ENCODE measurements at places on chromosomes 11 and 22.
A peak's percentile ranks its signal among the peaks of the same experiment; 100 is the strongest.

- peak; percentile 40 for DNase-seq
These were observed 7.5 kb downstream of the NARS2 start for GRCh38 chr11:78567209-78567608.

- DNase-seq = no peak
These were observed 104.0 kb downstream of the ARHGAP42 start for GRCh38 chr11:100791103-100791502.

- DNase-seq = no peak
These were observed 20.5 kb upstream of the SCGB1A1 start for GRCh38 chr11:62398011-62398994.

DNA sequence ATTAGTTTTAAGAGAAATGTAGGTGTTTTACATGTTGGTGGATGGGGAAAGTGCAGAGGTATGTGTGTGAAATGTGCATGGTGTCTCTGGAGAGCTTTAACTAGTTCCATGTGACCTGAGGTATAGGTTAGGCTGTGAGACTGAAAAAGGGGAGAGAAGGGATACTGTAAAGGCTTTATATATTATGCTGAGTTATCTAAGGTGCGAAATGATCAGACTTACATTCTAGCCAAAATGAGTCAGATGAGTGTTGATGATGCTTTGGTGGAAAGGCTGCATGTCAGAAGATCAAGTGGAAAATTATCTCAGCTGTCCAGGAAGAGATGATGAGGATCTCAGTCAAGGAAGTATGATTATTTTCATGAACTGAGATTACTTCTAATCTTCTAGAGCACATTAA, 15.8 kb downstream of the ACAT1 start:
- no peak for DNase-seq

- DNase-seq = no peak
These were observed 197.6 kb upstream of the SYN3 start for GRCh38 chr22:33255791-33256190.

- DNase-seq = no peak
These were observed 159.3 kb downstream of the CASP12 start for GRCh38 chr11:104738918-104739317.

DNA sequence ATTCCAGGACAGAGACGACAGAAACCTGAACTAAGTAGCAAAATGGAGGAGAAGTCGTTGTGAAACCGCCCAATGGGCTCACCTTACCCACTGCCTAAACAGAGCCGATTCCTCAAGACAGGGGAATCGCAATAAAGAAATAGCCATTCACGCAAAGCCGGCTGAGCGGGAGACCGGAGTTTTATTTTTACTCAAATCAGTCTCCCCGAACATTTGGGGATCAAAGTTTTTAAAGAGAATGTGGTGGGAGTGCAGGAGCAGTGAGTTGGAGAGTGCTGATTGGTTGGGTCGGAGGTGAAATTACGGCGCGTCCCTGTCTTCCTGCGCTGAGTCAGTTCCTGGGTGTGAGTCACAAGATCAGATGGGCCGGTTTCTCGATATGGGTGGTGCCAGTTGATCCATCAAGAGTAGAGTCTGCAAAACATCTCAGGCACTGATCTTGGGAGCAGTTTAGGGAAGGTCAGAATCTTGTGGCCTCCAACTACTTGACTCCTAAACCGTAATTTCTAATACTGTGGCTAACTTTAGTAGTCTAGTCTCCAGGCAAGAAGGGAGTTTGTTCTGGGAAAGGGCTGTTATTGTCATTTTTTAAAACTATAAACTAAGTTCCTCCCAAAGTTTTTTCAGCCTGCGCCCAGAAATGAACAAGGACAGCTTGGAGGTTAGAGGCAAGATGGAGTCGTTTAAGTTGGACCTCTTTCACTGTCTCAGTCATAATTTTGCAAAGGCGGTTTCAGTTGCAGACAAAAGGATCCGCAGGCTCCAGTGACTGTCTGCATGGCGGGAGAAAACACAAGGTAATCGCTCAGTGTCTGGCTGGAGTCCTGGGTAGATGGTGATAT, 34.1 kb downstream of the OR4D9 start:
- DNase-seq = no peak

DNA sequence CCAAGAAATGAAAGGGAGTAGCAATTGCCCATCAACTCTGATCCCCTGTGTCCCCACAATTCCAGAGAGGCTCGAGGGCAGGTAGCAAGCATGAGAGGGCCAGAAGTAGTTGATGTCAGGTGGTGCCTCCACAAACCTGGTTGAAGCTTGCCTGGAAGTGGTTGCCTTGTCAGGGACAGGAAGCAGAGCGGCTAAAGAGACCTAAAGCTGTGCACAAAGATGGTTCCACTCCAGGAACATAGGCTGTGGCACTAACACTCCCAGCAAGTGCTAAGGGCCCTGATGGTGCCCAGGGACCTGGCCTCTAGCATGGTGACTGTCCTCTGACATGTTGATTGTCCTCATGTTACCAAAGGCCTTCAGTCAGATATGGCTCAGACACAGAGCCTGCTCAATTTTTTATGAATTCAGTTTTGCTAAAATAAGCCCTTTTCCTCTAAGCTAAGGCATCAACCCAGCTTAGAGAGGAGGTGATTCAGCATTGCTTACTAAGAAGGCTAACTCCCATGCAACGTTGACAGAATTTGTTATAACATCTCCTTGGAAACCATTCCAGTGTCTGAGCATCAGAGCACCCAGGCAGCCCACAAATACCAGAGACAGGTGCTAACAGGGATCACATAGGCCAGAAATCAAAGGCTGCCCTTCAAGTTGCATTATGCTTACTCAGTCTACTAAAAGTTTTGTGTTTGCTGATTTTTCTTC, 196.3 kb upstream of the ARHGAP20 start:
- peak; percentile 46 for DNase-seq

DNA sequence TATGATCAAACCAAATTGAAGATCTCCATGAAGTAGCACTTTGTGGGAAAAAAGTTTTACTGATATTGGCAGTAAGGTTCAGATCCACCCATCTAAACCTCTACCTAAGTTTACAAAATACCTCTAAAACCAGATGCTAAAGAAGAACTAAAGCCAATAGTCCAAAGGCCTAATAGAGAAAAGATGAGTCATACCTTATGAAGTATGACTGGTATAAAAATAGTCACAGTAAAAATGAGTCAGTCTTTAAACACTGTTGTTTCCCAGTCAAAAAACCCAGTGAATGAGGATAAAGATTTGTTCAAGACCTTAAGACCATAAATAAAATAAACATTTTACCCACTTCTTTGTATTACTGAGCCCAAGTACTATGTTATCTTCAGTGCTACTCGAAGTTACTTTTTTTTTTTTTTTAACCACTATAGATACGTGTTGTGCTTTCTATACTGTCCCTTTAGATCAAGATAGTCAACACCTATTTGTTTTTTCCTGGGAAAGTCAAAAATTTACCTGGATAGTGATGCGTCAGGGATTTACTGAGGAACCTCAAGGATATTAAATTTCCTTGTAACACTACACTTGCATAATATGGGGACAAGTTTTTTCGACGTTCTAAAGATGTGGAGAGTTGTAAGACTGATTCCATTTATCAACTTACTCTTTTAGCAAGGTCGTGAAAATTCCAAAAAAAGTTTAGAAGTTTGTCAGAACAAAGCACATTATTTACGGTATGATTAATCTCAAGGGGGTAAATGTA, 87.3 kb downstream of the CCDC73 start:
- DNase-seq = peak; percentile 15

DNA sequence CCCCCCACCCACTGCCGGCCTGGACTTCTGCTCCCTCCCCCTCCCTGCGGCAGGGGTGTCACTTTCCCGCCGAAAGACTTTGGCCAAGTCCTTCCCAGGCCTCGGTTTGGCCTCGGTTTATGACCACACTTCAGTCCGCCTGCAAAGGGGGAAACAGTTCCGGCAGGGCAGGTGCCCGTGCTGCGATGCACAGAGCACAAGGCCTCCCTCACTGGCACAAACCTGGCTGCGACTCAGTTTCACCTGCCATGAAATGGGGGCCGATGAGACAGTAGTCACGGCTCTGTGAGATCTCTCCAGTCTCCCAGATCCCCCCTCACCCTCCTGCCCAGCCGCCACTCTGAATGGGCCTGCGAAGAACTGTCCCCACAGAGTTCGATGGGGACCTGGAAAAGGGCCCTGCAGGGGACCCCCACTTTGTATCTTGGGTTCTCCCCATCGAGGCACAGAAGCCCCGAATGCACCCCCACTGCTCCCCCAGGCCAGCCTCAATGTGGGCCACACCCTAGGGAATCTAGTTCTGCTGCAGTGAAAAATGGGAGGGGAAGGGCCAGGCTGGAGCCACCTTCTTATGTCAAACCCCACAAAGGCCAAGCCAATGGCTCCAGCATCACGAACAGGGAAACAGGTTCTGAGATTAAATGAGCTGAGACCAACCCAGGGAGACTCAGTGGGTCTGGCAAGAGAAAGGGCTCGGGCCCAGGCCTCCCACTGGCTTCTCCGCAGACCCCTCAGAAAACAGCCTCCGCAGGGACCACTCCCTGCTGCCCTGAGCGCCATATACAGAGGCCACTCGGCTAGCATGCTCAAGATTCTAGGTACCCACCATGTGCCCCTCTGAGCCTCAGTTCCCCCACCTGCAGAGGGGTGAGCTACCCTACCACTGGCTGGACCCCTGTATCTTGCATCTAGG, 29.0 kb downstream of the ARVCF start:
- DNase-seq = no peak

DNA sequence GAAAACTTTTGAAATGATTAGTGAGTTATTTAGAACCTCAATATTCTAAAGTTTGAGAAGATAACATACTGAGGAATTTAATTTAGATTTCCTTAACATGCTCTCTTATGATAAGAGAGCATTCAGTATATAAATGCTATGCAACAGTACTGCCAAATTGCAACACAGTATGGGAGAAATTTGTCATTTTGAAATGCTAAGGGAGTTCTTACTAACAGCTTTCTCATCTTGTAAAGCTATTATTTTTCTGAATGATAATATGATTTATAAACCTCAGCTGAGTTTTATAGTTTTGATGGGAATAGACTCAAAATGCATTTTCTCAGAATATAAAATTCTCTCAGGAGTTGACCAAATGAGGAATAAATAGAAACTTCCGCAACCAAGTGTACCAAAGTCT, 108.4 kb downstream of the SPON1 start:
- no peak for DNase-seq

DNA sequence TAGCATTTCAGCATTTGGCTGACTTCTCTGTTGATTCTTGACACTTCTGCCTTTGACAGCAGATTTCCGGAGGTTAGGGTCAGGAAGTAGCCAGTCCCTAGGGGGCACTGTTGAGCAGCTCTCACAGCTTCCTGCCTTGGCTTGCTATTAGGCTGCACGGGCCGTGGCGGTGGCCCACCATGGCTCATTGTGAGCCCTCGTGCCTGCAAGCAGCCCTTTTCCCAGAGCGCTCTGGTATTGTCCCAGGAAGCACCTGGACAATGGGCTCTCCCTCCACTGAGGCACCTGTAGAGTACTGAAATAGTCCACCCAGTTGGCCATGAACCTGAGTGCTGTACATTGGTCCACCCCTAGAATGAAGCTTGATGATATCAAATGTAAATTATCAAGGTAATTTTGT, 100.2 kb upstream of the GAL start:
- no peak for DNase-seq

- DNase-seq = no peak
These were observed at the start of gene P4HA3 for GRCh38 chr11:74311352-74311926. TSS of gene P4HA3 (minus strand) at chr11:74311640. CDS start at chr11:74311611, 29 bp downstream.

- no peak for DNase-seq
These were observed 10.8 kb downstream of the SLC22A12 start for GRCh38 chr11:64601605-64602465.

DNA sequence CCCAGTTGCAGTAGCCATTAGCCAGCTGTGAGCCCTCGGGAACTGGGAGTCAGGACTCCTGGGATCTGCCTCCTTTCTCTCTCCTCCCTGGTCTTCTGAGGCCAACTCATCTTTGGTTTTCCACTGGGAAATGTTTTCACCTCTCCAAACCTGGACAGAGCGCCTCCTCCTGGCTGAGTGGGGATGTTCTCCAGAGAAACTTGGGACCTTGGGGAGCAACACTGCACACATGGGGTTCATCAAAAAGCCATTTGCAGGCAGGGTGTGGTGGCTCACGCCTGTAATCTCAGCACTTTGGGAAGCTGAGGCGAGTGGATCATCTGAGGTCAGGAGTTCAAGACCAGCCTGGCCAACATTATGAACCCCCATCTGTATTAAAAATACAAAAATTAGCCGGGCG, 145.4 kb downstream of the NECTIN1 start:
- no peak for DNase-seq

- peak; percentile 28 for DNase-seq
These were observed 593.2 kb downstream of the INSC start for GRCh38 chr11:15707971-15708370.

DNA sequence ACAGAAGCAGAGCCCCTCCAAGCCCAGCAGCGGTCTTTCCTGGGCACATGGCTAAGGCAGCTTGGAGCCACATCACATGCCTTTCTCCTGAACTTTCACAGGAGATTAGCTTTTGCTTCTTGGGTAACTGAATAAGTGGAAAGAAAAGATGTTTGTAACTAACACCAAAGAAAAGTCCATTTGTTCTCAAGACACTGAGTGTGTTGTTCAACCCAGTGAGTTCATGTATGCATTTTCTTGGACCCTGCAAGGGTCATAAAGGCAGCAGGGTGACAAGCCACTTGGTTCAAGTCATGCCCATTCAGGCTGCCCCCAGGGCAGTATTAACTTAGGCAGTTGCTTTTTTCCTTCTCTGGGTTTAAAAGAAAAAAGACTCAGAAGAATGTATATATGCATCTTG, 203.4 kb downstream of the FAM76B start:
- no peak for DNase-seq

DNA sequence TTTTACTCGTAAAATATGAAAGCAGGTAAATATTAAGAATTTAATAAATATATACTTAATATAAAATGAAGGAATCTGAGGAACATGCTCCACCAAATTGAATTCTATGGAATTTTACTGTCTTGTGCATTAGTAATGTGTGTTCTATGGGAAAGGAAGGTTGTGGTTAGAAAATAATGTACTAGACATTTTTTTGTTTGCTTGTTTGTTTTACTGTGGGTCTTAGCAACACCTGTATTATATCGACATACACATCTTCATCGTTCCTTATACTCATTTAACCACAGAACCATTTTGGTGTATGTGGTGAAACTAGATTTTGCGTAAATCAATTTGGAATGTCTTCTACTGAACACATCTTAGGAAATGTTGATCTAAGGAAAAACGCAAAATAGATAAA, 114.1 kb upstream of the MTMR2 start:
- no peak for DNase-seq

DNA sequence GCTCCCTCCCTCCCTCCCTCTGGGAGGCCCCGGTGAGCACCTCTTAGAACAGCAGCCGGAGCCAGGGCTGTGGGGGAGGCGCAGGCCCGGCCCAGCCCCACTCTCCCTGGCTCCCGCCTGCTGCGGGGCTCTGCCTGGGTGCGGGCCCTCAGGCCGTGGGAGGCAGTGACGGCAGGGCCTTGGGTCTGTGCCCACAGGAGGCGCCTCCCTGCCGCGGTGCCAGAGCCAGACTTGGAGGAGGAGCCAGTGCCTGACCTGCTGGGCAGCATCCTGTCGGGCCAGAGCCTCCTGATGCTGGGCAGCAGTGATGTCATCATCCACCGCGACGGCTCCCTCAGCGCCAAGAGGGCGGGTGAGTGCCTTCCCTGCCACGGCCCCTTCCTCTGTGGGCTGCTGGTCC, 9.5 kb downstream of the IRF7 start:
- DNase-seq = no peak

- no peak for DNase-seq
These were observed 1.4 kb downstream of the SGSM1 start for GRCh38 chr22:24807284-24807950.

GRCh38 chr11:16086229-16086819, 270.0 kb downstream of the SOX6 start:
- DNase-seq = no peak
